ENCODE measurements at places on chromosomes 16 and 17. TPM values are rescaled to one million over a fixed set of nuclear protein-coding genes. Genes with fewer than 3 reads are reported as not detected.

- DNase-seq = peak; percentile 74
- peak overlapping the region; percentile 66 for H3K27ac ChIP-seq
- no peaks in the 10 kb centered on the region for H3K36me3 ChIP-seq
- H3K27me3 ChIP-seq = no peaks in the 10 kb centered on the region
- H3K4me3 ChIP-seq = no peak overlapping the region
- H3K4me1 ChIP-seq = no peaks in the 10 kb centered on the region
Measured at GRCh38 chr17:8345951-8346665, 6.5 kb downstream of the ODF4 start.

DNA sequence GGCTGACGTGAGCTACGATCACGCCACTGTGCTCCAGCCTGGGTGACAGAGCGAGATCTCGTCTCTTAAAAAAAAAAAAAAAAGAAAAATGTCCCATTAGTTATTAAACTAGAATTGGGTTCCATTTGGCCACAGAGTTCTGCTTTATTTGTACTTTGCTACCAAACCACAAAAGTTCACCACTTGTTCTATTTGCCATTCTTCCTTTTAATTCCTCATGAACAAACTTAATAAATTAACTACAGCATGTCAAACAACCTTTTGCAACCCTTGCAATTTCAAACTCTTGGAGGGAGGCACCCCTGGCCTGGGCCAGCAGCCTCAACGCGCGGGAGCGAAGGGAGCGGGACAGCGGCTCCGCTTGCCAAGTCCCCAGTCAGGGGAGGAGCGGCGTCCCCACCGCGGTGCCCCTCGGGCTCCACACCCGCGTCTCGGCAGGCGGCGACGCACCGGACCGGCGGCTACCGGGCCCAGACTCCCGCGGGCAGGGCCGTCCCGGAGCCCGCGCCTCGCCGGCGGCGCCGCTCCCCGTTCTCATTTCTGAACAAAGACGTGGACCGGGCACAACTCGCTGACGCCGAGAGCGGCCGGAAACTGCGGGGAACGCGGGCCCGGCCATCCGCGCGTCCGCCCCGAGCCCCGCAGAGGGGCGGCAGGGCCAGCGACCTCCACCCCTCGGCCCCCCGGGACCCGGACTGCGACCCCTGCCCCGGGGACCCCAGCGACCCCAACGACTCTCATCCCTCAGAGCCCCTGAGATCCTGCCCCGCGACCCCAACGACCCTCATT lies 775 bp downstream of the CYTH1 start:
- no peaks in the 10 kb centered on the region for H3K27me3 ChIP-seq
- peaks cover 14% of the 10 kb centered on the region for H3K4me1 ChIP-seq
- H3K36me3 ChIP-seq = no peaks in the 10 kb centered on the region
- H3K4me3 ChIP-seq = peak overlapping the region; percentile 97
- peak overlapping the region; percentile 93 for H3K27ac ChIP-seq
- DNase-seq = no peak

The HOXB1 gene
- total RNA-seq = not detected

DNA sequence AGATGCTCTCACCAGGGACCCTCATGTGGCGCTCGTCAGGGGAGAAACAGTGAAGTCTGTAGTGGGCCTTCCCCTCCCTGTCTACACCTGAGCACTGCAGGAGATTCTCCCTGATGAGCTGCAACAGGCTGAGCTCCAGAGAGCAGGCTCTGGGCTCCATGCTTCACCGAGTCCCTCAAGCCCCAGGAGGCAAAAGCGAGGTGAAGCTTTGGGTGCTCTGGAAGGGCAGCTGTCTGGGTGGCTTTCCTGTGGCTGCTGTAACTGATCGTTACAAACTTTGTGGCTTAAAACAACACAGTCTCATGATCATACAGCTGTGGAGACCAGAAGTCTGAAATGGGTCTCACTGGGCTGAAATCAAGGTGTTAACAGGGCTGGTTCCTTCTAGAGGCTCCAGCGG lies 12.1 kb upstream of the CD300LD start:
- no peak overlapping the region for H3K4me3 ChIP-seq
- no peak for DNase-seq
- H3K27me3 ChIP-seq = no peaks in the 10 kb centered on the region

DNA sequence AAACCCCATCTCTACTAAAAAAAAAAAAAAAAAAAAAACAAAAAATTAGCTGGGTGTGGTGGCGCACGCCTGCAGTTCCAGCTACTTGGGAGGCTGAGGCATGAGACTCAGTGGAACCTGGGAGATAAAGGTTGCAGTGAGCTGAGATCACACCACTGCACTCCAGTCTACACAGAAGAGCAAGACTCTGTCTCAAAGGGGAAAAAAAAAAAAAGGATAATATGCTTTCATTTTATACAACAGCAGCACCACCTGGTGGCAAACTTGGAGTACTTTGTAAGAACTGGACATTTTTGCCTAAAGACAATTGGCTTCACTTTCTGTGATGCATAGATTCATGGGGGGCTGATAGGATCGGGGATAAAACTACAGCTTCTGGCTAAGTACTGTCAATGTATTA lies 8.5 kb downstream of the CHTF8 start:
- peaks cover 16% of the 10 kb centered on the region for H3K36me3 ChIP-seq
- H3K4me3 ChIP-seq = no peak overlapping the region
- no peak for DNase-seq
- H3K27ac ChIP-seq = no peak overlapping the region

The OR3A3 gene
- total RNA-seq = not detected

GRCh38 chr16:54783226-54783625 lies 147.4 kb upstream of the IRX5 start:
- no peaks in the 10 kb centered on the region for H3K4me1 ChIP-seq
- no peaks in the 10 kb centered on the region for H3K27me3 ChIP-seq
- no peak for DNase-seq
- no peak overlapping the region for H3K27ac ChIP-seq
- H3K36me3 ChIP-seq = no peaks in the 10 kb centered on the region

The USP7 gene
- total RNA-seq = 84.9 TPM

The FADS6 gene
- not detected for total RNA-seq

DNA sequence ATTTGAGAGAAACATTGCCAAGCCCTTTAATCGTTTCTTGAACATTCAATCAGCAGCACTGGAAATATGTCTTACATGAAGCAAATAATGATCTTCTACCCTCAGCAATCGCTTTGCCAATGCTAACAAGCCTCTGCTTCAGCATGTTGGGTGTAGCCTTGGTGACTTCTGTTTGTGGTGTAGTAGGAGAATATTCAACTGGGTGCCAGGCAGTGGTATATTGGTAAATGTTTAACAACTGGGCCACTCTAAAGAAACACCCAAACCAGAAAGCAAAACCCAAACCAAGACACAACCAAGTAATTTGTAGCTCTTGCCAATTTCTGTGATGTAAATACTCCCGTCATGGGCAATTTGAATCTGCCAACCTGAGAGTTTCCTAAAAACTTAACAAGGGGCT lies 9.7 kb downstream of the CDH13 start:
- H3K4me3 ChIP-seq = no peak overlapping the region
- no peaks in the 10 kb centered on the region for H3K27me3 ChIP-seq
- H3K4me1 ChIP-seq = no peaks in the 10 kb centered on the region
- DNase-seq = no peak
- H3K36me3 ChIP-seq = no peaks in the 10 kb centered on the region

GRCh38 chr16:88524973-88525662 lies 45.1 kb upstream of the ZC3H18 start:
- no peak overlapping the region for H3K4me3 ChIP-seq
- H3K36me3 ChIP-seq = no peaks in the 10 kb centered on the region
- no peak overlapping the region for H3K27ac ChIP-seq

The WDR81 gene
- 72.9 TPM for total RNA-seq

GRCh38 chr17:76440751-76441362 lies 12.1 kb downstream of the UBE2O start:
- no peak overlapping the region for H3K4me3 ChIP-seq
- no peak for DNase-seq
- H3K27ac ChIP-seq = no peak overlapping the region
- H3K27me3 ChIP-seq = no peaks in the 10 kb centered on the region

The NAA60 gene
- 99.2 TPM for total RNA-seq

DNA sequence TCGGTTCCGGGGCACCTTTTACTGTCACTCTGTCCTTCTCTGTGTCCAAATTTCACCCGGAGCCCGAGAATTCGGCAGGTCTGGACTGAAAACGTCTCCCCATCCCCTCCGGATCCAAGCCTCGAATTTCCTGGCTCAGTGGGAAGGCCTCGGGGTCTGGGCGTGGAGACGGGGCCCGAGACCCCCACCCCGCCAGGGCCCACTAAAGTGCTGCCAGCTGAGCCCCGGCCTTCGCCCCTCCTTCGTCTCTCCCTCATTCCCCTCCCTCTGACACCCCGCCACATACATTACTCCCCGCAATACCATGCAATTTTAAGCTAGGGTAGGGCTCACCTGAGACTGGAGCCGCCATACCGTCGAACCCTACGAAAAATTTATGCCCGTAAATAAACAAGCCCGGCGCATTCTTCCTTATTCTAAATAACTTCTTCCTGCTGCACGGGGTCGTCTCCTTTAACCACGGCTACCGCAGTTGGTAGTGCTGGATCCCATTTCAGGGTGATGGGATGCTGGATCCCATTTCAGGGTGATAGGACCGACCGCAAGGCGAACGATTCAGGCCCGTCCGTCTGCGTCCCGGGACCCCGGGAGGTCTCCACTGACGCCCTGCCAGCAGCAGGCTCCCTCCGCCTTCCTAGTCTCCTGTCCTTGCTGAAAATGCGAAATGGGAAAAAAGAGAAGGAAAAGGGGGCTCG lies 4.4 kb upstream of the OR1F1 start:
- peaks cover 3% of the 10 kb centered on the region for H3K4me1 ChIP-seq
- peaks cover 36% of the 10 kb centered on the region for H3K27me3 ChIP-seq
- no peak overlapping the region for H3K27ac ChIP-seq
- H3K36me3 ChIP-seq = no peaks in the 10 kb centered on the region

- no peak overlapping the region for H3K4me3 ChIP-seq
- H3K4me1 ChIP-seq = no peaks in the 10 kb centered on the region
- H3K27me3 ChIP-seq = no peaks in the 10 kb centered on the region
Measured at GRCh38 chr16:22340945-22341344, 33.5 kb downstream of the CDR2 start.

The KRT40 gene
- 0.74 TPM for total RNA-seq

The SLC47A1 gene
- total RNA-seq = 20.0 TPM

- no peak overlapping the region for H3K27ac ChIP-seq
- H3K36me3 ChIP-seq = no peaks in the 10 kb centered on the region
- H3K27me3 ChIP-seq = no peaks in the 10 kb centered on the region
- H3K4me3 ChIP-seq = no peak overlapping the region
- DNase-seq = no peak
Measured at GRCh38 chr16:85164838-85165516, 52.7 kb upstream of the CIBAR2 start.

DNA sequence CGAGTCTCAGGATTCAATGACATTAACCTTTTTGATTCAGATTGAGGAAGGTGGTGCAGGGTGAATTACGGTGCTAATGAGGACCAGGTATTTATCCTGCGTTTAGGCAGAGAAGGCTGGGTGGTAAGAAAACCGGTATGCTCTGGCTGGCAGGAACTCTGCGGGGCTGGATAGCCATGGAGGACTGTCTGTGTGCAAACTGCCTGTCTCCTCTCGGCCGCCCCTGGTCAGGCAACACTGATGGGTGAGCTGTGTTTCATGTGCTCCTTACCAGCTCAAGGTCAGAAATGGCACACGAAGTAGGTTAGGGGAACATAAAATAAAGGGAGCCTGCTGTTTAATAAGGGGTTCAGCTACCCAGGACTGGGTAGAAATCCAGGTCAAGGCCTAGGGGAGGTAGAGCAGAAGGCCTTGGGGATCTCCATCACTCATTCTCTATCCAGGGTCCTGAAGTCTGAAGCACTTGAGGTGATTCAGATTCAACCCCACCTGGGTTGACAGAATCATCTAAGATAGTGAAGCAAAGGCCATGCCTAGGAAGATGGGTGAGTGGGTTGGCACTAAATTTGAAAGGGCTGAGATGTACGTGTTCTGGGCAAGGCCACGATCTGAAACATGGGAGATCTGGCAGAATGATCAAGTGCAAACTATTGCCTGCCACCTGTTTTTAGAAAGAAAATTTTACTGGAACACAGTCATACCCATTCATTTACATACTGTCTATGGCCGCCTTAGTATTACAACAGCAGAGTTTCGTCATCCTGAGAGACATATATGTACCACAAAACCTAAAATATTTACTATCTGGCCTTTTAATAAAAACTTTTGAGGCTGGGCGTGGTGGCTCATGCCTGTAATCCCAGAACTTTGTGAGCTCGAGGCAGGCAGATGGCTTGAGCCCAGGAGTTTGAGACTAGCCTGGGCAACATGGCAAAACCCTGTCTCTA lies 292.5 kb downstream of the XYLT1 start:
- no peaks in the 10 kb centered on the region for H3K27me3 ChIP-seq
- H3K27ac ChIP-seq = no peak overlapping the region
- no peaks in the 10 kb centered on the region for H3K4me1 ChIP-seq

The TBC1D28 gene
- total RNA-seq = 1.2 TPM

DNA sequence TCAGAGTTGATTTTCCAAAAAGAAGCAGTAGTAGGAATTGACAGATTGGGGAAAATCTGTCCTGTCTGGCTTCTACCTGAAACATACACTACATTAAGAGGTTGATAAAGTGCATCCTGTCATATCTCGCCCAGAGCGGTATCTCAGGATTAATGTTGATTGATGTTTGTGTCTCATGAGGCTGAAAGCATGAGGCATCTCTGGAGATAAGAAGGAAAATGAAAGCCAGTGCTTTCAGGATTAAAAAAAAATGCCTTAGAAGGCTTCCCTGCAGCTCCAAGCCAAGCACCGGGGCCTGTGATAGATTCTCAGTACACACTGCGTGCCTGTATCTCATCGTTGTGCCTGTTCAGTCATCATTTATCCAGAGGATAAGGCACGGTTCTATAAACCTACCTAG lies 26.4 kb upstream of the CD300E start:
- no peak overlapping the region for H3K4me3 ChIP-seq
- no peaks in the 10 kb centered on the region for H3K36me3 ChIP-seq
- DNase-seq = no peak
- peaks cover 6% of the 10 kb centered on the region for H3K27me3 ChIP-seq

- no peak overlapping the region for H3K4me3 ChIP-seq
- no peaks in the 10 kb centered on the region for H3K4me1 ChIP-seq
- no peaks in the 10 kb centered on the region for H3K36me3 ChIP-seq
- no peaks in the 10 kb centered on the region for H3K27me3 ChIP-seq
- no peak for DNase-seq
Measured at GRCh38 chr17:58831780-58832179, 76.1 kb downstream of the PPM1E start.
